ENCODE measurements at places on chromosomes 1 and 21.

- no peak for ATAC-seq
Observed at GRCh38 chr1:183831311-183831710, 26.4 kb downstream of the RGL1 start.

- ATAC-seq: no peak
Observed at GRCh38 chr1:245108909-245109308, 45.9 kb upstream of the KIF26B start.

- ATAC-seq: no peak
Observed at GRCh38 chr1:52904927-52905698, 16.4 kb downstream of the ECHDC2 start.

GRCh38 chr21:23809573-23809972 is 1797.7 kb downstream of the MRPL39 start:
- ATAC-seq: no peak

- no peak for ATAC-seq
Observed at GRCh38 chr1:229409616-229410369, 24.1 kb downstream of the ACTA1 start.

- no peak for ATAC-seq
Observed at GRCh38 chr1:185338719-185339622, 21.9 kb upstream of the IVNS1ABP start.

DNA sequence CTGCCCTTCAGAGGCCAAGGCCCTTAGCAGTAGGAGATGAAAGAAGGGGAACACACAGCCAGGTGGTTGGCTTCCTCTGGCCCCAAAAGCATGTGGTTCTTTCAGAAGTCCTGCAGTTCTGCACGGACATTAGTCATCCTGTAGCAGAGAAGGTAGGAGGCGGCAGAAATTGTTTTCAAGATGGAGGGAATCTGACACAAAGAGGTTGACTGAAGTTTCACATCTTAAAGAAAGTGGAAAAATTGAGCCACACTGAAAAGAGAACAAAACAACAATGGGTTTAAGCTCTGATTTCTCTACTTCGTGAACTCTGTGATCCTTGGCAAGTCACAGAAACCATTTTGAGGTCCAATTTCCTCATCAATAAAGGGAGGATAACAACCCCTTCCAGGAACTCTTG is 125.3 kb upstream of the DNAH14 start:
- ATAC-seq: no peak

DNA sequence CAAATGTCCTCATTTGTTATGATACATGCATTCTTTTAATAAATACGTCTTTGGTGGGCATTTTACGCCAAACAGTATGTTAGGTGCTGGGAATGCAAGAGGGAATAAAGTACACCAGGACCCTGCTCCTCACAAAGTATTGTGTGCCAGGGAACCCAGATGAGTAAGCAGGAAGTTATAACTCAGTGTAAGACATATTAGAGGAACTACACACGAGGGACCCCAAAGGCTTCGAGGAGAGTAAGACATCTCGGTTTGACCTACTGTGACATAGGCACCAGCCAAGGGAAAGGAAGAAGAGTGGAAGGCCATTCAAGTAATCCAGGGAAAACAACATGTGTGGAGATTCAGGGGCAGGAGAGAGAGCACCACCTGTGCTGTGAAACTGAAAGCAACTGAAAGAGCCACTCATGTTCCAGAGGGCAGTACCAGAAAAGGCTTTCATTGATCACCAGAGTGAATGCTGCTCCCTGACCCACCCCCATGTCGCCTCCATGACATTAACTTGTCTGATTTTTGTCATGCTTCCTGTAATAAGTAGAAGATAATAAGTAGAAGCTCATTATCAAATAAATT is 542.5 kb upstream of the PKN2 start:
- ATAC-seq: no peak

DNA sequence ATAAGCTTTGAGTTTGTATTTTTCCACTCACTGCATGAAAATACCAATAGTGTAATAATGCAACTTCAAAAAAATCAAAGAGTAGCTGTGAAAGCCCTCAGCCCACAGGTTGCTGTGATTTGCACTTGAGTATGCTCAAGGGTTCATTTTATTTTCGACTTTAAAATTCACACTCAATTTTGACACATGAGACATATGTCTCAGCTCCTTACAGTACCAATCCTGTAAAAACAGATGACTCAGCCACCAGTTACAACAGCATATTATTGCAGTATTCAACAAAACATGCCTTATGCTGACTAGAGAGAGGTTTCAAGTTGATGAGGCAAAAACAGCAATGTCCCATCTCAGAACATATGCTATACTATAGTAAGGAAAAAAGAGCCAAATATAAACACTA is 66.1 kb downstream of the CYYR1 start:
- ATAC-seq: no peak

DNA sequence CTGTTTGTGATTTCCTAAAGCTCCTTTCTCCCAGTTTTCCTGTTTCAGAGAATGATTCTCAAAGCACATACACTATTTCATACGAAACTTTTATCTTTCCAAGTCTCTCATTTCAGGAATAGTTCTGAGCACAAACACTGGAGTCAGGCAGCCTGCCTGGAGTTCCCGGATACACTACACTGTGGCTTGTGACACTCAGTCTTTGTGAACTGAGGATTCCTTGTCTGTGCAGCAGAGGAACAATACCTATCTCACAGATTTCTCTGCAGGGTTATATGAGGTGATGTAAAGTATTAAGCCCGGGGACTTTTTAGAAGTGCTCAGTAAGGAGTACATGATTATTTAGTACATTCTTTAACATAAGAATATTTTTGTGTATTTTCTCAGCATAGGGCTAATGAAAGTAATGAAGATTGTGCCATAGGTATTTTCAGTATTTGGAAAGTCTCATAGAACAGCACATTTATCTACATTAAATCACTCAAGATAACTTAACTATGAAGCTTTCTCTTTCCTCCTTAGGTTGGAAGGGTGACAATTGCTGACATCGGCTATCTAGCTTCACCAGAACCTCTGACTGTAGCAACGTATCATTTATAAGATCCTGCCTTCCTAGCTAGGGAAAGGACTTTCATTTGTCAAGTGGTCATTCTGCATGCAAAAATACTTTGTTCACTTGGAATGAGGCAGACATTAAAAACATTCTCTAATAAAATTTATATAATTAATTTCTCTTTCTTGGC is 12.9 kb downstream of the GBP2 start:
- ATAC-seq: no peak

GRCh38 chr1:95321531-95321930 is 87.5 kb downstream of the RWDD3 start:
- ATAC-seq: no peak

- no peak for ATAC-seq
Observed at GRCh38 chr1:172277275-172277674, 143.2 kb upstream of the C1orf105 start.

DNA sequence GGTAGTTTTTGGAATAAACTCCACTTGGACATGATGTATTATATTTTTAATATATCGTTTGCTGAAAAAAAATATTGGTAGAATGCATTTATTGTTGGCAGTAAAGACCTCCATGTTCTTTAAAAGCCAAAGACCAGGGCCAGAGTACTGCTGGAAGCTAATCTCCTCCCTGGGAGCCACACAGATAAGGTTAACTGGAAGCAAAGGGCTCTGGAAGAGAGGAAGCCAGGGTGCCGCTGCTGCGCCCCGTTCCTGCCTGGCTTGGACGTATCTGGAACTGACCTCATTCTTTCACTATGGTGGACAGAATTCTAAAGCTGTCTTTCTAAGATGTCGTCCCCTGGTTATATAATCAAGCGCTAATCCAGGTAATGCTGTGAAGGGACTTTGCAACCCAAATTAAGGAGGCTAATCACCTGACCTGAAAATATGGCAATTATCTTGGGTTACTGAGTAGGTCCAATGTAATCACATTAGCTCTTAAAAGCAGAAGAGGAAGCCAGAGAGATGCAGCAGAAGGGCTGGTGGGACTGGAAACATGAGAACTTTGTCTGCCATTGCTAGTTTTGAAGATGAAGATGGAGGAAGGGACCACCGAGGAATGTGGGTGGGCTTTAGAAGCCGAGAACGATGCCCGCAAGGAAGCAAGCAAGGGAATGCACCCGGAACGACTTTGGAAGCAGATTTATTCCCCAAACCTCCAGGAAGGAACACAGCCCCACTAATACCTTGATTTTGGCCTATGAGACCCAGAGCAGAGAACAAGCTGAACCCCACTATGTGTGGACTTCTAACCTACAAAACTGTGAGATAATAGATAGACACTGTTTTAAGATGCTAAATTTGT is 167.7 kb upstream of the KCNJ15 start:
- no peak for ATAC-seq

- no peak for ATAC-seq
Observed at GRCh38 chr1:236282719-236283118, 961 bp upstream of the ERO1B start.

- no peak for ATAC-seq
Observed at GRCh38 chr1:156241926-156242325, at the start of gene BGLAP. Gene BGLAP (plus strand): TSS chr1:156242184. CDS start chr1:156242232, 48 bp downstream.

DNA sequence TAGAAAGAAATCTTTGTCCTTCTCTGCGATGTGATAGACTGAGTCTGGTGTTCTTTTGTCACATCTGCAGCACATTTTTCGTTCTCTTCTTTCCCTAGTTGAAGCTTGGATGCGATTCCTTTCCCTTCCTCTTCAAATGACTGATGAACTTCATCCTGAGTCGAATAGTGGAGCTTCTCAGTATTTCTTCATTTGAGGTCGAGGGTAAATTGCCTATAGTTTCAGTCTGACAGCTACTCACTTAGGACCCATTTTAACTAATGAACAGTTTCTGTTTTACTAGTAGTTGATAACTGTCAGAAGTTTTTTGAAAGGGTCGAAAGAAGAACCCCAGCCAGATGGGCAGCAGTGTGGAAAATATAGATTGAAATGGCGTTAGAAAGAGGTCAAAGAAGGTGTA is 4.7 kb upstream of the REG4 start:
- no peak for ATAC-seq

DNA sequence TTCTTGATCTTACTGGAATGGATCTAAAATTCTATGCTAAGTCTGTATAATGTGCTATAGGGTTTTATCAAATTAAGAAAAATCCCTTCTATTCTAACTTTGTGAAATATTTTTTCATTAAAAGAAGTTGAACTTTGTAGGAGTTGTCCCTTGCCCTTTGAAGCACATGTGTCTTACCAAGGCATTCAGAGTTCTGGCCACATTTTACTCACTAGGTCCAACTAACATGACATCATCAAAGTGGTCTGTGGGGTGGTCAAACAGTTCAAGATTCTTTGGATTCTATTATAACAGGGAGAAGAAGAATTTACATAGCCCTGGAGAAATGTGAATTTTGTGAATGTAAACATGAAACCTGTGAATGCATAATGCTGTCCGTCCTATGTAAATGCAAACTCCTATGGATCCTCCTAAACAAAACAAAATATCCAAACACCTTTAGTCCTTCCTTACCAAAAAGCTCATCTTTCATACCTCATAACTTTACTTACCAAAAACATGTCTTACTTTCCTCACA is 88.7 kb downstream of the EBNA1BP2 start:
- ATAC-seq: no peak

DNA sequence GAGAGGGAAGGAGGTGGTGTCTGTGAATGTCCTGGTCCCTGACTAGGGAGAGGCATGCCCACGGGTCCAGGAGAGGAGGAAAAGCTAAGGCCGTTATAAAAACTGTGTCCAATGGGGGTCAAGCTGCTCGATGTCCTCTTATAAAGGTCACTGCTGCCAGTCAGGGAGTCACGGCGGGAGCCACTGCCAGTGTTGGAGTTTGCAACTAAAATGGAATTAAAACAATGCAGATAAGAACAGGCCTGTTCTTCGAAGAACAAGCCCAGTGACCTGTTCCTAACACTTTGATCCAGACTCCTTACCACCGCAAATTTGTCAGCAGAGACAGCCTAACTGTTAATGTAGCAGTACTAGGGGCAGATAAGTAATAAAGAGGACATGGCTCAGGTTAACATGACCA is 56.1 kb upstream of the SDC3 start:
- ATAC-seq: no peak

GRCh38 chr1:7172804-7173203 is 387.6 kb downstream of the CAMTA1 start:
- no peak for ATAC-seq

- no peak for ATAC-seq
Observed at GRCh38 chr1:106978477-106979322, 77.8 kb upstream of the PRMT6 start.

DNA sequence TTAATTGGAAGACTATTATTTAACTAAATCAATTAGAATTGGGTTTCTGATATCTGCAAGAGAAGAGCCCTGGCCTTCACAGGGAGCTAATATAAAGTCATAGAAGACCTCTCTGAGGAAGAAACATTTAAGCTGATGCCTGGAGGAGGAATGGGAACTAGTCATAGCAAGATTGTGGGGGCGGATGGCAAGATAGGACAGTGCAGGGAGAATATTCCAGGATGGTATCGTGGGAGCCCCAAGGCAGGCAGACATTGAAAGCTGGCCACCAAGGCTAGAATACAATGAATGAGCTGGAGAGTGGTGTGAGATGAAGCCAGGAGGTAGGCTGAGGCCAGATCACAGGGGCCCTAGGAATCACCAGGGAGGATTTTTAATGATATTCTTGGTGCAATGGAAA is 20.8 kb upstream of the MYSM1 start:
- no peak for ATAC-seq

- ATAC-seq: no peak
Observed at GRCh38 chr1:244424649-244425334, 26.9 kb downstream of the ADSS2 start.

DNA sequence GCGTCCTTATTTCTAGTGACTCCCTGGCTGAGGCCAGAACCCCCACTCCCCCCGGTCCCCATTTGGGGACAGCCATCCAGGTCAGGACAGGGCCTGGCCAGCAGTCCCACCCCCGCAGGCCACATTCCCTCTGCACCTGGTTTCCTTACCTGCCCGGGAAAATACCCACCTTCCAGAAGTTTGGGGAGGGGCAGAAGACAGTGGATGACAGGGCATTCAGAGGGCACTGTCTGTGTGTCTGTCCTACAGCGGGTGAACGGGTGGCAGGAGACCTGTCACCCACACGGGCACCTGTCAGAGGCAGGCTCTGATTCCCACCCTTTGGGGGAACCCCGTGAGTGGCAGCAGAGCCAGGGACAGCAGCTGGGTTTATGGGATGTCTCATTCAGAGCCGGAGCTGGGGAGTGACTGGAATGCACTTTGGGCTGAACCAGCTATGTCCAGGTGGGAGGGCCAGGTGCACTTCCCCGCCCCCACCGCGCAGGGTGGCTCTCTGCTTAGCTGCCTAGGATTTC is 2.0 kb downstream of the ARHGEF16 start:
- ATAC-seq: no peak

GRCh38 chr21:45119812-45120211 is 45.4 kb downstream of the ADARB1 start:
- ATAC-seq: no peak

DNA sequence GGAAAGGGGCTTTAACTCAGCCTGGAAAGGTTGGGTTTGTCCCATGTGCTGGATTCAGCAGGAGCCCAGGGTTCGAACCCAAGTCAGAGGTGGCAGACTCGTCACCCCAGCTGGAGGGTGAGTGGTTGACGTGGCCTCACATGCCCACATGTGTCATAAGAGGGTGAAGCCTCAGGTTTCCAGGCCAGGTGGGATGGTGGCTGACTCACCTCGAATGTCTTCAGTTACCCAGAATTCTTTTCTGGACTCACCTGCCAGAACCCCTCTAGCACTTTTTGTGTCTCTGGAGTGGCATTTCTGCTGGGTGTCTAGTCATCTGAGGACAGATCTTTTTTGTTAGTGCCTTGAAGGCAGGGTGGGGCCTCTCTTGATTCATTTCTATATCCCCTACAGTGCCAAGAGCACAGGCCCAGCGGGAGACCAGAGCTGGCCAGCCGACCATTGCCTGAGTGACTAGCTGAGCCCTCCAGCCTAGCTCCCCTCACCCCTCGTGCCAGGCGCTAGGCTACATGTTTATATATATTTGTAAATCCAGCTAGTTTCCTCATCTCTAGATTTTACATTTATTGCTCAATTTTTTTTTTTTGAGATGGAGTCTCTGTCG is 28.1 kb downstream of the IL6R start:
- ATAC-seq: no peak
